ENCODE measurements at places on chromosomes 2 and 18.
A peak's percentile ranks its signal among the peaks of the same experiment; 100 is the strongest.

- no peak for DNase-seq
These were observed 866 bp upstream of the SF3B6 start for GRCh38 chr2:24076849-24077534.

- no peak for DNase-seq
These were observed 865.6 kb upstream of the ID2 start for GRCh38 chr2:7816233-7816632.

DNA sequence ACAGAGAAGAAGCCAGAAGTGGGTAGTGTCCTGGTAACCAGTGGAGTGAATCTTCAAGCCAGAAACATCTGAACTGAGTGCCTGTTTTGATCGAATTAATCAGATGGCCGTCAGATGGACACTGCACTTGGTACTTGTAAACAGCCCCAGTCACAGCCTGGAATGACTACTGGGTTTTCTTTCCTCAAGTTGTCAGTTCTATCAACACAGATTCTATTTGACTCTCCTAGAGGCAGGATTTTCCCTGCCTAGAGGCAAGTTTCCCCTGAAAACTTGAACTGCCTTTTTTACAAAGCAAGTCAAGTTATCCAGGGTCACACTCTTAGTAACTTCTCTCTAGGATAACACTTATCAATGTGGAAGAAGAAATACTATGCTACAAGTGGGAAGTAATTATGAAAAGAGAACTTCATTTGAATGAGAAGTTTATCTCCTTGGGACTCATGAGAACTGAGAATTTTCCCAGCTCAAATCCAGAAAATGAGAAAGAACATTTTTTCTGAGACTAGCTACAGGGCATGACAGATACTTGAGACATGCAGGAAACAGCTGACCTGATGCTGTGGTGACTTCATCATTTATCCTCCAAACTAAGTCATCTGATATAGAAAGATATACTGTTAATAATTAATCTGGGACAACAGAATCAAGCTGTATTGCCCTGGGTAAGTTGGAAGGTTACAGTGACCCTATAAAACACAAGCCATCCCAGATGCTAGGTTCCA, 36.0 kb downstream of the SULT1C2 start:
- no peak for DNase-seq

DNA sequence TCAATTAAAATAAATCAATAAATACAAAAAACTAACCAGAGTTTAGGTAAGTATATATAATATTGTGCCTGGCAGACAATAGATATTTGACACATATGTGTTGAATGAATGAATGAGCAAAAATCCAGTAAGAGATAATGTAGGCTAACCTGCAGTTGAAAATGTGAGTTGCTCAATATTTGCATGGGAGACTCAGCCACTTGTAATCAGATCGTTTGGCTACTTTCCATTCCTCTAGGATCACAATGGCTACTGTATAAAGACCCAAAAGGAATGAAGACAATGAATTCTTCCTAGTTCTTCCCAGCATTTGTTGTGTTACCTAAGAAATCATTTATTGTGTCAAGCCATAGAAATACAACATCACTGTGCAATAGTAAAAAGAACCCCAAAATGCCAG, 25.3 kb downstream of the PIEZO2 start:
- DNase-seq, result no peak

- DNase-seq, result no peak
These were observed 55.0 kb upstream of the MCFD2 start for GRCh38 chr2:46970334-46971288.

- no peak for DNase-seq
These were observed 32.6 kb downstream of the MAP2 start for GRCh38 chr2:209456489-209456888.

DNA sequence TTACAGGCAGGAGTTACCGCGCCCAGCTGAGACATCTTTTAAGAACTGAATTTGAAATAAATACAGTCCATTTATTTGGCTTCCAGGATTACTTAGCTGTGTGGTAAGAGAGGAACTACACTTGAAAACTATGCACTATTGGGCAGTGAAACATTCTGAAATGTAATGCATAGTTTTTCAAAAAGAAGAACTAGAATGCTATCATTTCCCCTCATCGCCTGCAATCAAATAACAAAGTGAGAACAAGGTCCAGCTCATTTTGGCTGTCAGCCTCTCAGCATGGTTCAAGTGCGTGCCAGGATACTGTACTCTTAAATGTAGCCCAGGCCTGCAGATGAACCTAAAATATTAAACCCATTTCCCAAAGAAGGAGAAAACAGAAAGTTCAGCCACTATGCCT, 76.6 kb upstream of the ARL5A start:
- no peak for DNase-seq

DNA sequence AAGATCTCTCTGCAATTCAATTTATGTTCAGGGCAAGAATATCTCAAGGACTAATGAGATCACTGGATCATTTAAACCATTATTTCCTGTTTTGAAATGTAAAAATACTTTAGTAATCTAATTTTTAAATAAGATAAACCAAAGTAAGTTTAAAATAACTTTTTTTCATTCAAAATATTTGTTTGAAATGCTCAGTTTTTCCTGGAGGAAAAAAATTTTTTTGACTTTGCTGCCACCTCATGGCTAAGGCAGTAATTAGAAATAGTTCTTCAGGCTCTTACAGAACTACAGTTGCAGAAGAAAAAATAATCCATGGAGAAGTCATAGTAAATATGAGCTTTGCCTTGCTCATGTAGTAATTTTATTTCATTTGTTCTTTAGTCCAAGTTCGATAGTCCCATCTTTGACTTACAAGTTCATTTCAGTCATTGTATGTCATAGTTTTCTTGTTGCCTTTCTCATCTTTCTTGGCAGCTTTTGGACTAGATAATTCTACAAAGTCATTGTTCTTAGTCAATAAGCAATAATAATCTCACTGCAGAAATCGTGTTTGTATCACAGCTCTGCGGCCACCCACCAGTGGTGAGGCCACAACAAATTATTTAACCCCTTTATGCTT, 127.4 kb downstream of the DPP4 start:
- peak; percentile 43 for DNase-seq

- no peak for DNase-seq
These were observed 17.1 kb downstream of the SLC8A1 start for GRCh38 chr2:40434731-40435271.

DNA sequence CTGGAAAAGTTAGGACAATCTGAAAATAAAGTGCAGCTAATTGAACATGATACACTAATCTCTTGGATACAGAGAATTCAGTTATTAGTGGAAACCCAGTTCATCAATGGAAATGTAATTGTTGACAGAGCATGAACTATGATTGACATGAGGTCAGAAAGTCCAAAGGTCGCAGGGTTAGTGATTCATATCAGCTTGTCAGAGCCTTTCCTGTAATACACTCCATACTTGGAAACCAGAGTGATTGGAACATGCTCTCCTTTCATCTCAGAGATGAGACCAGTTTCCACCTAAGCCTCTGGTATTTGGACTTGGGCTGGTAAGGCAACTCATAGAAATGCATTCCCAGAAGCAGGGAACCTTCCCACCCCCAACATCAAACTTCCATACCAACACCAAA, 8.5 kb upstream of the NCKAP5 start:
- no peak for DNase-seq

DNA sequence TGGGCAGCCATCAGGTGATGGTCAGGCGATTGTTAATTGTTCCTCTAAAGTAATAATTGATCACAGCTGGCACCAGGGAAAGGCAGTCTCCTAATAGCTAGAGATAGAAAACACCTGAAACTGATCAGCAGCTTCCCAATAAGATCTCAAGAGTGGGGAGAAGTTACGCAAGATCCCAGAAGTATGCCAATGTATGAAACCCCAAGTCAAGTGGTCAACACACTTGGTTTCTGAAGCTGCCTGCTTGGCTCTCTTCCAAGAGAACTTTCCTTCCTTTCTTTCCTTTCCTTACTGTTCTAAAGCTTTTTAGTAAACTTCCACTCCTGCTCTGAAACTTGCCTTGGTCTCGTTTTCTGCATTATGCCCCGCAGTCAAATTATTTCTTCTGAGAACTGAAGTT, 201.6 kb upstream of the SKOR2 start:
- no peak for DNase-seq

DNA sequence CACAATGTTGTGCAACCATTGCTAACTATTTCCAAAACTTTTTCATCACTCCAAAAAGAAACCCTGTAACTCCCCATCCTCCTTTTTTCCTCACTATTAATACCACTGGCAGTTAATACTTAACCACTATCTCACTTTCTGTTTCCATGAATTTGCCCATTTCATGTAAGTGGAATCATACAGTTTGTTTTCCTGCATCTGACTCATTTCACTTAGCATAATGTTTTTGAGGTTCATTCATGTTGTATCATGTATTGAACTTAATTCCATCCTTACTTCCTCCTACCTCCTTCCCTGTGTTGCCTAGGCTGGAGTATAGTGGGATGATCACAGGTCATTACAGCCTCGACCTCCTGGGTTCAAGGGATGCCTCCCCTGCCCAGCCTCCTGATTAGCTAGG, 68.3 kb downstream of the FAM117B start:
- no peak for DNase-seq

DNA sequence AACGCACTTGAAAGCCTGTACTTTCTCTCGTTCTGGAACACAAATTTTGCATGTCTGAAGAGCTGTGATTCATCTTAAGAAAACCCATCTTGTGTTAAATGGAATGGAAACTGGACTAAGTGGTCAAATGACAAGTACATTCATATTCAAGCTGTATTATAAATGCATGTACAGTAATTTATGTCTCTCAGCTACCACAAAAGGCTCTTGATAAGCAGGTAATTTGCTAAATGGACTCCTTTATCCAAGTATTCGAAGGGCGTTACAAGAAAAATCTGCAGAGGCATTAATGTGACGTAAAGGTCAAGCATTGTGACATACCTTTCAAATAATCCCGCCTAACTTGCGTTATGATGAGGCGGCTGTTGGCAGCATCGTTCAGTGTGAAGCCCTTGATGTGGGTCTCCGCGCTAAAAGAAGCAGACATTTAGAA, 66.6 kb downstream of the ABCG8 start:
- peak; percentile 20 for DNase-seq

DNA sequence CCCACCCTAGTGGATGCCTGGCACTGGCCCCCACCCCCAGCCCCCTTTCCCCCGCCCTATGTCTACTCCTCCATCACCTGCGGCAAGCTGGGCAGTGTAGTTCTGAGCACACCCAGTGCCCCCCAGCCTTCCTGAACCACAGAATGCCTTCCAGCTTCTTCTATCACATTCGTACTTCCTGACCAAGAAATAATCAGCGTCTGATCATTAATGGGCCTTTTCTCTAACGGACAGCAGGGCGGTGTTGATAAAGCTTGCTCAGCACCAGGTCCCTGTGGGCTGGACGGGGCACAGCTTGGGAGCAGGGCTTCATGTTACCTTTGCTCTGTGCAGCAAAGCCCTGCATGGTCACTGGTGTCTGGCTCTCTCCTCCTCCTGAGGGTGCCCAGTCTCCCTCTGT, 15.4 kb downstream of the UXS1 start:
- no peak for DNase-seq
